ENCODE measurements at places on chromosomes 2 and 18. TPM values are rescaled to one million over a fixed set of nuclear protein-coding genes. Genes with fewer than 3 reads are reported as not detected.

Gene ZSWIM2
- not detected for polyA plus RNA-seq

Gene IL36RN
- polyA plus RNA-seq, result not detected

Gene ZAP70
- polyA plus RNA-seq, result not detected

Gene SNRPD1
- 120 TPM for polyA plus RNA-seq

Gene ACVR1C
- 0.34 TPM for polyA plus RNA-seq

Gene VWA3B
- 1.1 TPM for polyA plus RNA-seq

Gene KCNIP3
- 29.5 TPM for polyA plus RNA-seq

Gene RAPGEF4
- 18.3 TPM for polyA plus RNA-seq

Gene SERPINB11
- polyA plus RNA-seq, result not detected

Gene ATP5F1A
- 429 TPM for polyA plus RNA-seq

Gene ZBTB7C
- polyA plus RNA-seq, result 20.7 TPM

Gene GCC2
- 3.7 TPM for polyA plus RNA-seq

Gene SERPINB3
- not detected for polyA plus RNA-seq

Gene NPAS2
- polyA plus RNA-seq, result 5.3 TPM

Gene ABCG8
- not detected for polyA plus RNA-seq

Gene MOCOS
- polyA plus RNA-seq, result 0.12 TPM

Gene UPP2
- polyA plus RNA-seq, result 0.24 TPM

Gene PARD6G
- 7.0 TPM for polyA plus RNA-seq
